Bronchial epithelial cell (primary cell): ENCODE measurements at places on chromosomes 1 and 21.

DNA sequence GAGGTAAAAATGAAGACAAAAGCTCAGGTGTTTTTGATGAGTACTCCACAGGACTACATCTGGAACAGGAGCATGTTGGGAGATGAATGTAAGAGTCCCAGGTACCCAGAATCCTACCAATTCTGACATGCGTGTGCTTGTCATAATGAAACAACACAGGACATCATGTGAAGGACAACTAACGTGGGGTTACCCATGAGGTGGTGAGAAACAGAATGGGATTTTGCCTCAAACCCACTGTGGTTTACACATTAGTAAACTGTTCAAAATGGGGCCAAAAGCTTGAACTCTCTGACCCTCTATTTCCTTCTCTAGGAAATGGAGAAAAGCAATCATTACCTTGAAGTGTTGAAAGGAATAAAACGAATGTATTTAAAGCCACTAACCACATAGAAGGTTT, 266.2 kb downstream of the RGS7 start:
- DNase-seq = no peak

DNA sequence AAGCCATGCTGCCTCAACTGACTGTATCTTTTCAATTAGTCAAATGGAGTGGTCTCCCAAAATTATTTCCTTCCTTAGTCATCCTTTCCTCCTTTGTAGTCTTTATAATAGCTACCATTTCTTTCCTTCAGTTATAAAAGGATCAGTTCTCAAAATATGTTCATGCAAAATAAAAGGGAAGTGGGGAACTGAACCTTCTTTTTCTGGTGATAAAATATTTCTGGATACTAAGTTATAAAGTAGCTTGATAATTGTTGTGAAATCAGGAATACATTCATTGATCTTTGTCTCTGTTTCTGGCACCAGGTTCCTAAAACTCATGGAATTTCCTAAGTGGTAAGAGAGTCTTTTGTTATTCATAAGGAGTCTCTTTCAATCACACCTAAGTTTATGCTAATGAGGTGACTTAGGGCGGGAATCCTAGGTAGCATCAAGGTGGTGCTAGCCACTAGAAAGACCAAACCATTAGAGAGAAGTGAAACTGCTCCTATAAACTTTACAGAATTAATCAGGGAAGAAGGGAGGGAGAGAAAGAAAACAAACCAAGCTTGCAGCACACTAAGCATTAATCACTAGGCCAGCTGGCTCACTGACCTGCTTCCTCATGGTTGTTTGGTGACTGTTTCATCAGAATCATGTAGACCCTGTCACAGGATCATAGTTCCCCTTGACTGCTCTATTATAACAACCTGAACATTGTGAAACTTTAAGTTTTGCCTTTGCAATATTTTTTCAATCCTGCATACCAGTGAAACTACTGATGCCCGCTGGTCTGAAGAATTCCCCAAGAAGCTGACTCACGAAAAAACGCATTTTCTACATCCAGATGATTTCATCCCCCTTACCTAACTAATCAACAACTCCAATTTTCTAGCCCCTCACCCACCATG, 161.6 kb upstream of the PTBP2 start:
- peak; percentile 95 for DNase-seq

- DNase-seq = no peak
Measured at GRCh38 chr21:31731056-31731856, 662 bp downstream of the SCAF4 start.

DNA sequence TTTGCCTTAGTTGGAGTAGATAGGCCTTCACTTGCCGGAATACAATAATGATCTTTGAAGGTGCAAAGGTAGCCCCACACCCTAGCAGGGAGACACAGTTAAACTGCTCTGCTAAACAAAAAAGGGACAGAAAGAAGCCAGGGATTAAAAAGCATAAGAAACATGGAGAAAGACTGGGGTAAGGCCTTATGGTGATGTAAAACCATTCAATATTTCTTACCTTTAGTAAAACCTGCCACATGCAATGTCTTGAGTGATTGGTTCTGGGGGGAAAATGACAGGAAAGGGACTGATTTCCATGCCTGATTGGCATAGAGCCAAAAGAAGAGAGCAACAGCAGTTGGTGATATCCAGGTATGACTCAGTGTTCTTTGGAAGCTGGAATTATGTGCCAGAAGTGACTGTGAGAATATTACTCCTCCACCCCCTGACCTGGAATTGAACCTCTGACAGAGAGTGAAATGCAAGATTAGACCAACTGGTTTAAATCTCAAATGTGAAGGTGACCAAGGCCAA, 8.1 kb downstream of the DNASE2B start:
- peak; percentile 66 for DNase-seq

- DNase-seq = no peak
Measured at GRCh38 chr1:118100686-118101514, 84.1 kb downstream of the SPAG17 start.

GRCh38 chr1:21703318-21703963, 34.3 kb upstream of the RAP1GAP start:
- peak; percentile 38 for DNase-seq

GRCh38 chr1:109704173-109704572, 7.9 kb upstream of the GSTM5 start:
- no peak for DNase-seq

- no peak for DNase-seq
Measured at GRCh38 chr1:110235181-110235833, 25.2 kb downstream of the KCNC4 start.
